Non-pigmented ciliary epithelial cell (primary cell): ENCODE measurements at places on chromosomes 5 and 9.

DNA sequence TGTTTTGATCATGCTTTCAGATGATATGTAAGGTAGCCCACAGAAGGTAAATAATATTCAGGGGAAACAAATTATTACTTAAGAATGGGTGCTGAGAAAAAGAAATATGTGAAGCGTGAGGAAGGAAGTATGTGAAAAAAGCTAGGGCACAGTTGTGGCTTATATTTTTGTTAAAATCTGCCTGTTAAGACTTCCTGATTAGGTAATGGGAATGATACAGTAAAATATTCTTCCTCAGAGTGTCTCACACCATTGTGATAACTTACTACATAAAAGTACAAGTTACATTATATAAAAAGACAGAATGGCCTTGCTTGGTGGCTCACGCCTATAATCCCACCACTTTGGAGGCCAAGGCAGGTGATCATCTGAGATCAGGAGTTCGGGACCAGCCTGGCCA, 18.7 kb upstream of the PARP8 start:
- no peak for DNase-seq

- DNase-seq: no peak
These were observed 338.9 kb downstream of the CDH12 start for GRCh38 chr5:22514231-22514630.

DNA sequence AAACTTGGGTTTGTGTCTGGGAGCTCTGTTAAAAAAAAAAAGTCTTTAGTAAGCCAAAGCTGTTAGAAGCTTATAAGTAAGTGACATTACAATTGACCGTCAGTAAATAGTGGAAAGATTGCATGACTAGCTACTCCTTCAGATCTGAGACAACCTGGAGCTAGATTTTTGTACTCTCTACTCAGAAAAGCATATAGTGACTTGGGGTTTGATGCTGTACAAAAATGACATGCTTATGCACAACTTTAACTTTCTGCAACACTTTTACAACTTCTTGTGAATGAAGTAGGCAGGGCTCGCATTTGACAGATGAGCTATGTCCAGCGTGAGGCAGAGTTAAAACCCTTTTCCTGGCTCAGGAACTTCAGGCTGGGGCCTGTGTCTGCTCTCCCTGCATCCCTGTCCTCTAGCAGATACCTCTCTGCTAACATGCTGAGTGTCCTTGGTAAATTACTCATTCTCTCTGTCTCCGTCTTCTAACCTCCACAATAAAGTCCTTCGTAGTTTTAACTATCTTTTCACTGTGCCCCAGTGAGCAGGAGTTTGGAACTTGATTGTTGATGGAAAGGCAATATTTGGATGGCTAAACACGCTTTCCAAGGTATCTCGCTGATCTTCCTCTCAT, 471 bp upstream of the GHR start:
- no peak for DNase-seq

DNA sequence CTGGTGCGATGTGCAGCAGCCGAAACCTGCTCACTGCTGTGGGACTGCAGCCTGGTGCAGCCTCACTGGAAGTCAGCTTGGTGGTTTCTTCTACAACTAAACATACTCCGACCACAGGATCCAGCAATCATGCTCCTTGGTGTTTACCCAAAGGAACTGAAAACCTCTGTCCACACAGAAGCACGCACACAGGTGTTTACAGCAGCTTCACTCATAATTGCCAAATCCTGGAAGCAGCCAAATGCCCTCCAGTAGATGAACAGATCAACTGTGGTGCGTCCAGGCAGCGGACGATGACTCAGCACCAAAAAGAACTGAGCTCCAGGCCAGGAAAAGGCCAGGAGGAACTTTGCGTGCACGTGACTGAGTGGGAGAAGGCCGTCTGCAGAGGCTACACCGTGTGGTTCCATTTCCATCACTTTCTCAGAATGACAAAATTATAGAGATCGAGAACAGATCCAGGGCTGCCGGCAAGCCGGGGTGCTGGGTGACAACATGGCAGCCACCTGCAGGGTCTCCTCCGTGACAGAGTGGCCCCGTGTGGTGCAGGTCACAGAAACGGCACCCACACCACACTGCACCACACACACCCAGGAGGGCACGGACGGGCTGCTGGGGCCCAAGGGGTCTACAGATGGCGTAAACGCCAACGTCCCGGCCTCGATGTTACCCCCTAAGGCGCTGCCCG, 23.1 kb upstream of the NSMF start:
- DNase-seq: peak; percentile 34

DNA sequence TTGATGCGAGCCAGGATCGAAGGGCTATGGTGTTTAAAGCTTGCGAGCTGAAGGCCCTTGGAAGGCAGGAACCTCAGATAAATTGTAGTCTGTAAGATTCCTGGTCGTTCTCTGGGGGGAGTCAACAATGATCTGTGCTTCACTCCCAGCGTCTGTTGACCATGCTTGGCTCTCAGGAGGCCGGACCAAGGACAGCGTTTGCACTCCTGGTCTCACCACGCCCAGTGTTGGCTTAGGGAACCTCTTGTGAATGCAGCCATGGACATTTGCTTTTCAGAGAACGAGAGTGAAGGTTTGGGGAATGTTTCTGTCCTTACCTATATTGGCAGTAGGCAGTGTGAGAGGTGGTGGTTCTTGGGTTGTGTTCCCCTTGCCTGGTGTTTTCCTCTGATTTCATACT, 60.2 kb upstream of the FAM120AOS start:
- no peak for DNase-seq

DNA sequence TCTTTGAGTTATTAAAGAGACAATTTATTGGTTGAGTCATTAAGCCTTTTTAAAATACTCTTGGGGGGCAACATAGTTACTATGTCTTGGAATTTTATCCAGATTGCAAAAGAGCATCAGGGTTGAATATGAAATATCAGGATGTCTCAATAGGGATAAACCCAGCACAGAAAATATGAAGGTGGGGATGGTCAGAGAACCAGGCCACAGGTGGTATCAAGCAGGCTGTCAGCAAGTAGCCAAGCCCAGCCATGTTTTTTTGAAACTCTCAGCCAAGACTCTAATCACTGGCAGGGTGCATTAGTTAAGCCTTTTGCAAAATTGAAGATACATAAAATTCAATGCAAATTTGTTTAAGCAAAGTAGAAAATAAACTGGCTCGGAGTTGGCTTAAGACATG, 468.9 kb downstream of the DTWD2 start:
- no peak for DNase-seq

DNA sequence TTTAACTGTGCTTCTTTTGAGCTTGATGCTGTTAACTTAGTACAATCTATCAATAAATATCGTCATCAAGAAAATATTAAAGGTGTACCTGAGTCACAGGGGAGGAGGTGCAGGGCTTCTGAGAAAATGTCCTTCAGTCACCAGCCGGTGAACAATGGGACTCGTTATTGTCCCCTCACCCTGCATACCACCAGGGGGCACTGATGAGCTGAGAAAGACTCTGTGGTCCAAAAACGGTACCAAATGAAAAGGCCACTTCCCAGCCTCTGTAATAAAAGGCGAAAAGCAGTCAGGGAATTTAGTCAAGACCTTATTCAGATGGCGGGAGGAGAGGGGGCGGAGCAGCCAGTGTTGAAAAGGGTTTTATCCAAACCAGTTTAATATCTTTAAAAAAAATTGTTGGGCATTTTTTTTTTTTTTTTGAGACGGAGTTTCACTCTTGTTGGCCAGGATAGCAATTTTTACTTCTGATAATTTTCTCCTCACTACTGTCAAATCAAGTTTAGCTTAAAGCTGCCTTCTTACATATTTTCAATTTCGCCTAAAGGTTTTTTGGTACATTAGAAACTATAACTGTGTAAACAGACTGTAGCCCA, 271.9 kb upstream of the ADAMTS16 start:
- DNase-seq: peak; percentile 1

DNA sequence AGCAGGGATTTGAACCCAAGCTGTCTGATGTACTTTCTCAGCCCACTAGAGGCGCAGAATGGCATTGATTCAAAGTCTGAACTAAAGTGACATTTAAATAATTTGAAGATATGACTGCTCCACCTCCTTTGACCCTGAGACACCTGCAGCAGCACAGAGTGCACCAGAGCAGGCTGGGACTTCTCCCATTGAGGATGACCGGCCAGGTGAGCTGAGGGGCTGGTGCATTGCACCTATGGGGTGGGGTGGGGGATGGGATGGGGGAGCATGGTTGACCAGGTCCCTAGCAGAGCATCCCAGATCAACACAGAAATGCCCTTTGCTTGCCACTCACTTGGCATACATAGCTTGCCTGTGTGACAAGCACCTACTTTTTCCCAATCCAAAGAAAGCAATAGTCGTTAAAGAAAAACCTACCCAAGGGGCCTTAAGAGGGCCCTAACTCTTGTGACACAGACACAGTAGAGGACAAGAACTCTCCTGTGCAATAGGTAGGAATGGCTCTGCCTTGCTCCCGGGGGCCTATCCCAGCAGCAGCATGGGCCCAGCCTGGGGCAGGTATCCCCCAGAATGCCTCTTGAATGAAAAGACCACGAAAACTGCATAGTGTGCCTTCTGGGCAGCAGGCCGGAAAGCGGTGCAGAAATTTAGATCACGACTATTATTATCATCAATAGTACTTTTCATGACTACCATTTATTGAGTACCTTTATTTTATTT, 6.5 kb downstream of the SH3PXD2B start:
- no peak for DNase-seq

- no peak for DNase-seq
These were observed 74.7 kb upstream of the PCAT7 start for GRCh38 chr9:94480205-94480604.

DNA sequence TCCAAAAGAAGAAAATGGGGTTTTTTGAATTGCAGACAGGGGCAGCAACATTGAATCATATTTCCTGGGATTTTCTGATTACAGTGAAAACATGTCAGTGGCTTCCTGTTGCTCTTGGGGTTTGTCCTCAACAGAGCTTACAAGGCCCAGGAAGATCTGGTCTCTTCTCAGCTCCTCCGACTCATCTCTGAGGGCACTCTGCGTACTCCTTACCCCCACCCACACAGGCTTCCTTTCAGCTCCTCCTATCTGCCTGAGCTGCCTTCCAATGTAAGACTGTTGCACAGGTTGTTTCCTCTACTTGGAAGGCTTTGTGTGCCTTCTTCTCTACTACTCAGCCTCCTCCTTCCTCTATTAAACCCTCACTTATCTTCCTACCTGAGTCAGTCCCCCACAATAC, 245.1 kb upstream of the MEF2C start:
- no peak for DNase-seq

DNA sequence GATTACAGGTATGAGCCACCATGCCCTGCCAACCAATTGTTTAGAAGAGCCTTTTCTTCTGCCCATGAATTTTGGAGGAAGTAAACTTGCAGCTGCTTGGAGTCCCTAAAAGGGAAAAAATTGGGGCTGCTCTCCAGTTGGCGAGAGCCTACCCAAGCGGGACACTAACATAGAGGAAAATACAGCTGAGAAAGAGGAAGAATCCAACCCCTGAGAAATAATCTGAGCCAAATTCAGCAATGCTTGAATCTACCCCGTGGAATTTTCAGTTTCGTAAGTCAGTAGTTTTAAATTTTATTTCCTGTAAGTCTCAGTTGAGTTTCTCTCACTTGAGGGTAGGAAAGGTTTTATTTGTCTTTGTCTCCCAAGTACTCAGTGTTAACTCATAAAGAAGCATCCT, 30.4 kb upstream of the UBTD2 start:
- no peak for DNase-seq

DNA sequence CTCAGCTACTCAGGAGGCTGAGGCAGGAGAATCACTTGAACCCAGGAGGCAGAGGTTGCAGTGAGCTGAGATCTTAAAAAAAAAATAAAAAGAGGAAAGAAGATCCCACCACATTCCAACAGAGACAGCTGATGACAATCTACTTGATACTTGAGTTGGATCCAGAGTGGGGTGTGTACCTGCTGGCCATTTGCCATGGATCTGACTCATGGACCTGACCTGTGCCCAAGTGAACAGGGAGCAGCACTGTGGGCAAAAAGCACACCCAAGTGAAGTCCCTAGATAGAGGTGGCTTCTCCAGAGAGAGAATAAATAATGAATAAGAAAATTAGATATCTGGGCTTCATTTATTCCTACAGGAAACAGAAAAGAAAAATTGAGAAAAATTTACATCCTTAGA, 81.2 kb upstream of the MIER3 start:
- no peak for DNase-seq

GRCh38 chr5:39800042-39800601, 375.3 kb upstream of the DAB2 start:
- DNase-seq: no peak

DNA sequence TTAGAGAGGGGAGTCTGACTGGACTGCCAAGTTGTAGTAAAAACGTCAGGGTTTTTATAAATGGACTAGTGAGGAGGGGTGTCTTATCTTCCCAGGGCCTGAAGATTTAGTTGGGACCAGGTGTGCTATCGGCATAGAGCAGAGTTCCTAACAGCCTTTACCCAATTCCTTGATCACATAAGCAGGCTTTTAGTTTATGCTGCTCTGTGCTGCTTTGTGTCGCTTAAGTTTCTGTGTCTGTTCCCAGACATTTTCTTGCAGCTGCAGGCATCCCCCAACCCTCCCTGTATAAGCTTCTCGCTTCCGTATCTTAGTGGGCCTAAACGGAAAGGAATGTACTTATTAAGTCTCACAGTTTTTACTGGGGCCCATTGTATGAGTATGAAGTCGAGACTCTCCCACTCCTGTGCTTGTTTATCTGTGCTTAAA, 2.6 kb upstream of the SMC5 start:
- DNase-seq: no peak

GRCh38 chr5:179804555-179804947, 2.1 kb downstream of the MGAT4B start:
- no peak for DNase-seq

DNA sequence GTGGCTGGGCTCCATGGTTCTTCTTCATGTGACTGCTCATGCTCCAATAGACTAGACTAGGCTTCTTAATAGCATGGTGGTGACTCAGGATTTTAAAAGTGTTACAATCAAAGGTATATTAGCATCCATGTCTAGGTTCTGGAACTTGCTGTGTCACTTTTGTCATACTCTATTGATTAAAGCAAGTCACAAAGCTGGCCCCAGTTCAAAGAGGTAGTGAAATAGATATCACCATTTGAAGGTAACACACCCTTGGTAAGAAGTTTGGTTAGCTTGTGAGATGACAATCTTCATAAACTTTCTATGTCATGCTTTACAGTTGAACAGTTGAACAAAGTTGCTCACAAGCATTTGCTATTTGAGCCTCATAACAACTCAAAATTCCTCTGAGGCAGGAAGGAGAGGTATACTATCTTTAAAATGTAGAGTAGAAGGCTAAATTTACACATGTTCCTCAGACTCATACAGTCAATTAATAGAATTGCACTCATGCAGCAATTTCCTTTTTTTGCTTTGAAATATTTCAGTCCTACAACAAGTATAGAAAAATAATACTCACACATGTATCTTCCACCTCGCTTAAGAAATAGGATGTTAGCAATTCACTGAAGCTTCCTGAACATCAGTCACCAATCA, 56.8 kb upstream of the TMEM252 start:
- DNase-seq: no peak

GRCh38 chr9:83183621-83184020, 120.7 kb upstream of the RASEF start:
- no peak for DNase-seq

- DNase-seq: no peak
These were observed 8.4 kb upstream of the FGF1 start for GRCh38 chr5:142694092-142694856.

DNA sequence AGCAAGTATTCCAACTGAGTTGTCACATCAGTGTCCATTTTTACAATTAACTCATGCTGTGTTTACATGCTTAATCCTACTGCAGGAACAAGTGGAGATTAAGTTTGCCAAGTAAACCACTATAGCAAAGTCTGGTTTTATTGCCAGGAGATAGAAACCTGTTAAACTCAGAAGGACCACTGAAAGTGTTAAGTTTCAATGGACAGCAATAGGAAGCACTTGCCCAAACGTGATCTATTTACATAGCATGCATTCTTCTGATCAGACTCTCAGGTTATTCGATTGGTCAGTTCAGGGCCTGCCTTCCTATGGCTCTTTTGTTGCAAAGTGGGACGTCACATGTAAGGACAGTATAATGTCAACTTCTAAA, 28.0 kb upstream of the IFNK start:
- no peak for DNase-seq
